Hematopoietic multipotent progenitor cell treated with erythropoietin and hydrocortisone succinate and interleukin-3 and kit ligand, for 8 days (in vitro differentiated cells): ENCODE measurements at places on chromosomes 1 and 21.
A peak's percentile ranks its signal among the peaks of the same experiment; 100 is the strongest.

- DNase-seq, result no peak
Observed at GRCh38 chr1:36950604-36951291, 83.6 kb downstream of the GRIK3 start.

DNA sequence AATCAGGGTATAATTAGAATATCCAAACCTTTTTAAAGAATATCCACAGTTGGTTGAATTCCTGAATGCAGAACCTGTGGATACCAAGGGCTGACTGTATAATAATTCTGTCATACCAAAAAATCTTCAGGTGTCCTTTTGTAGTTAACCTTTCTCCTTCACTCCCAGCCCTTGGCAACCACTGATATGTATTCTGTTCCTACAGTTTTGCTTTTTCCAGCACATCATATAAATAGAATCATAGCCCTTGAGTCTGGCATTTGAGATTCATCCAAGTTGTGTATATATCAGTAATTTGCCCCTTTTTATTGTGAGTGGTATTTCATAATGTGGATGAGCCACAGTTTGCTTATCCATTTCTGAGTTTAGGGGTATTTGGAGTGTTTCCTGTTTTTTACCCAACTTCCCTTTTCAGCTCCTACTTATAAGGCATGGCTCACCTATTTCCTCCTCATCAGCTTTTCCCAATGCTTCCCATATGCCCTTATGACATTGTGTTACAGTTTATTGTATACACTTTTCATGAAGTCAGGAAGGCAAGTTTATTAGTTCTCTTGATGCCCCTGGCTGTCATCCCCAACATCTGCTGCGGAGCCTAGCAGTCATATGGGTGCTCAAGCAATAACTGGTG, 35.0 kb upstream of the AGO1 start:
- DNase-seq, result no peak

DNA sequence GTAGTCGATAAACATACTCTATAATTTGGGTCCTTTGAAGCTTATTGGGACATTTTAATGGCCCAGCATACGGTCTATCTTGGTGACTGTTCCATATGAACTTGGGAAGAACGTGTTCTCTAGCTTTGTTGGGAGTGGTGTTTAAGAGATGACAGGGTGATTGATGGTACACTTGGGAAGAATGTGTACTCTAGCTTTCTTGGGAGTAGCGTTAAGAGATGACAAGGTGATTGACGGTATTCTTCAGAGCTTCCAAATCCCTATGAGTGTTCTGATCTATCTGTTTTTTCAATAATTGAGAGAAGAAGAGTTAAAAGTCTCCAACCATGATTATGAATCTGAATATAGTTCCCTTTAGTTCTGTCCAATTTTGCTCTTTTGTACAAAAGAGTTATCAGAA, 9.4 kb downstream of the NPHP4 start:
- no peak for DNase-seq

GRCh38 chr1:64245495-64245894, 42.1 kb downstream of the UBE2U start:
- no peak for DNase-seq

DNA sequence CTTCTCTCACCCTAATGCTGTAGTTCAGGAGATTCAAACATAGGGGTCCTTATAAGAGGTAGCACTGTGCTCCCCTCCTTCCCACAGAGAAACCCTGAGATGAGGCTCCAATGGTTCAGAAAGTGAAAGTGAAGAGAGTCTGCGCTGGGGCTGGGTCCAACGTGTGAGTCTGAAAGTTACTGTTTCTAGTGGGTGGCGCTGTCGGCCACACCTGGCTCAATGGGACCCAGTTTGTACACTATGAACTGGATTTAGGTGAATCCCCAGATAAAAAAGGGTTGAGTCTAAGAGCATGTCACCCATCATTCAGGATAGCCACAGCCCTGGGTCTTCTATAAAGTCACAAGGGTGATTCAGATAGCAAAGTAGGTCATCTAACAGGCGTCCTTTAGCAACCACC, 2.8 kb downstream of the SMCP start:
- no peak for DNase-seq

GRCh38 chr21:37001441-37001840, 5.1 kb upstream of the RIPPLY3 start:
- DNase-seq, result no peak

- no peak for DNase-seq
Observed at GRCh38 chr1:228837817-228838716, 102.8 kb downstream of the RHOU start.

DNA sequence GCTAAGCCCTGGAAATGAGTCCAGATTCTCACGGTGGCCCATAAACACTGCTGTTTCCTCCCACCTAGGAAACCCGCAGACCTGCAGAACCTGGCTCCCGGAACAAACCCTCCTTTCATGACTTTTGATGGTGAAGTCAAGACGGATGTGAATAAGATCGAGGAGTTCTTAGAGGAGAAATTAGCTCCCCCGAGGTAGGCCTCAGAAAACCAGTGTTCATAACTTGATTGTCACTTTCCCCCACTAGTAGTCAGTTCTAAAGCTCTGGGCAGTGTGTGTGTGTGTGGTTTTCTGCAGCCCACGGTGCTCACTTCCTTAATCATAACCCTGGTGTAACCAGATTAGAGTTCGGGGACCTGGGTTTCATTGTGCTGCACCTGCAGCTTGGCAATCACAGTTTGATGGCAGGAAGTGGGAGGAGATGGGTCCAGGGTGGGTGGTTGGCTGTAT, 39.1 kb downstream of the CLIC6 start:
- DNase-seq, result no peak

- DNase-seq, result no peak
Observed at GRCh38 chr1:229225331-229225782, 45.6 kb upstream of the RAB4A start.

DNA sequence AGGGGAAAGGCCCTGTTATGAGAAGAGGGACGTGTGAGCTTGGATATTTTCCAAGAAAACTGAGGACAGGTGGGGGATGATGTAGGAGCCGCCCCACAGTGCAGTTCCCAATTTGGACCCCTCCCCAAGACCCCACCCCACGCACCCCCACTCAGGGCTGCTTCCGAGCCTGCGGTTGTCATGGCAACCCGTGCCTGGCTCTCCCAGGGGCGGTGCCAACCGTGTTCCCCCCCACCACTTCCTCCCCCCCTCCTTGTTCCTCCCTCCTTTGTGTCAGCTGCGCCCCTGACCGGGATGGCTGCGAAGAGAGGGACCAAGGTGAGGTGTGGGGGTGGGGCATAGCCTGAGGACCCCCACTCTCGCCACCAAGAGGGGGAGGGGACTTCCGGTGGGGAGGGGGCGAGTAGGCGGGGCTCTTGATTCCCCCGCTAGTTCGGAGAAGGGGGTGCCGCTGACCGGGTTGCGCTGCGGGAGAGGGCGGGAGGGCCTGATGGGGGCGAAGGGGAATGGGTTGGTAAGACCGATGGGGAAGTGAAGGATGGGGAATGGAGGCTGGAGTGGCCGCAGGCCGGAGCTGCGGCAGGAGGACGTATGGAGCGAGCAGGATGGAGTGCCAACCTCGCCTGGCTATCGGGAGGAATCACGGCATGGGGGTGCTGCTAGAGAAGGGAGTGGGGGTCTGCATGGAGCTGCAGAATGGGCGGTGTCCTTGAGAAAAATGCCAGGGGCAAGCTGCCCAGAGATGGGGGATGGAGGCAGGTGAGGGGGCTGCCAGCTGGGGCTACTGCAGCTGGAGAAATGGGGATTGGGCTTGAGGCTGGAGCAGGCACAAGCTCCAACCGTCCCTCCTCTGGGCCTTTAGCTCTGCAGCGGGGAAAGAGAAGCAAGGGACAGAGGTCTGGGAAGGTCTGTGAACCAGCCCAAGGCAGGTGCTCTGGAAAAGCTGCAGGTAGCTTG, 953 bp downstream of the TRIM46 start:
- DNase-seq, result peak; percentile 30

GRCh38 chr1:8473121-8473875, 155.4 kb downstream of the SLC45A1 start:
- DNase-seq, result no peak

GRCh38 chr1:38005195-38006007, at the start of gene FHL3:
FHL3 (minus strand) TSS chr1:38005514; CDS start chr1:37999412, 6,102 bp downstream.
- peak; percentile 61 for DNase-seq

DNA sequence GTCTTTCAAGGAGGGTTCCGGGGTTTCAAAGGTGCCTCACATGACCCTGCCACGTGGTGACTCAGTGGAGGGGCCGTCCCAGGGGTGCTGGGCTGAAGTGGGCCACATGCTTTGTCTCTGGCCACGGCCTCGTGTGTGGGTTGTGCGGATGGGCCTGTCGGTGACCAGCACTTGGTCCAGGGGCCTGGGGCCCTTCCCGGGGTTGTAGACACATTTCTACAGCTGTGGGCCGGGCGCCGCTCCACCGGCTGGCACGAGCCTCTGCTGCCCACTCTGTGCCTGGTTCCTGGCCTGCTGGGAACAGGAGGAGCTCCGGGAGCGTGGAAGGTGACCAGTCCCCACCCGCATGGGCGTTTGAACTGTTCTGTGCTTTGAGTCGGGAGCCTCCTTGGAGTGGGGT, 75.4 kb upstream of the TTC34 start:
- DNase-seq, result no peak
